ENCODE measurements at places on chromosomes 16 and 17. TPM values are rescaled to one million over a fixed set of nuclear protein-coding genes. Genes with fewer than 3 reads are reported as not detected.

Gene WIPF2
- 17.4 TPM for total RNA-seq

Gene NAGS
- 1.1 TPM for total RNA-seq

Gene MYOCD
- not detected for total RNA-seq

Gene KRT222
- total RNA-seq: 0.22 TPM

DNA sequence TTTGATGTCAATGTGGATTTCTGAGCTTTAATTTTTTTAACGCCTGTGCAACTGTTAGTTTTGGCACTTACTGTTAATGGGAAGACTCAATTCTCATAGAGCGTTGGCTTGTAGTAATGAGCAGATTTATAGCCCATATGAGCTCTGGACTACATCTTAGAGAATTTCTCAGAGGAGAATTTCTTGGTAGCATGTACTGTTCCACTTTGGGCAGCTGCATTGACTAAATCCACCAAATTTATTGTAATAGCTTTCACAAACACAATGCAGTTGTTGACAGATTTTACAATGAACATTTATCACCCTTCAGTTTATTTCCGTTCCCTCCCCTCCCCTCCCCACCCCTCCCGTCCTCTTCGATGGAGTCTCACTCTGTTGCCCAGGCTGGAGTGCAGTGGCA lies 193.9 kb downstream of the PRKCA start:
- no peak for DNase-seq
- peaks cover 54% of the 10 kb centered on the region for H3K36me3 ChIP-seq
- peaks cover 41% of the 10 kb centered on the region for H3K4me1 ChIP-seq
- no peaks in the 10 kb centered on the region for H3K27me3 ChIP-seq

GRCh38 chr16:72371307-72372086 lies 199.5 kb upstream of the PMFBP1 start:
- H3K4me1 ChIP-seq: no peaks in the 10 kb centered on the region
- H3K27me3 ChIP-seq: no peaks in the 10 kb centered on the region
- peaks cover 7% of the 10 kb centered on the region for H3K36me3 ChIP-seq
- H3K27ac ChIP-seq: no peak overlapping the region
- no peak overlapping the region for H3K4me3 ChIP-seq

DNA sequence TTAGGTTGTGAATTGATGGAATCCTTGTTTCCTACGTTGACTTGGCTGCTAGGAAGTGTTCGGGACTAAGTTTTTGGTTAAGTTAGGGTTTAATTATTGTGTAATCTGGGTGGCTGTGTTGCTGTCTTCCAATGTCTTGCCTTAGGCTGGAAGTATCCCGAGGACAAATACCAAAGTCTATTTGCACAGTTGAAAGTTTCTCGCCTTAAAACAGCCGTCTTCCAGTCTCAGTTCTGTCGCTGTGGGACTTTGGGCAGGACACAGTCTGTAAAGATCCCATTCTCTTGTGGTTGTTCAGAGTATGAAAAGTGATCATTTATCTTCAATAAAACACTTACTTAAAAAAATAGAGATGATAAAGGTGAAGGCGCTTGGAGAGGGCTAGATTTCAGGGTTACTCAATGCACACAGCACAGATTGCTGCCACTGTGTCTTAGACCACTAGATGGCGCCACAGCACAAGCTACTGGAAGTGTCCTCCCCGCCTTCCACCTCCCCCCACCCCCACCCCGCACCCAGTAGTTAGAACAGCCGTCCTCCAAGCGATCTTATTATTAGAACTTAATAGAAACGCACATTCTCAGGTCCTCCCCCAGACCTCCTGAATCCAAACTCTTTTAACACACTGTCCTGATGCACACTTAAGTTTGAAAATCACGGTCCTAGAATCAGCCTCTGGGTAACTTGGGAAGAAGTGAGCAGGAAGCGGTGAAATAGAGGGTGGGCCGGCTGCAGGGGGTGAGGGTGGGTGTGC lies 45.8 kb downstream of the AKAP1 start:
- no peaks in the 10 kb centered on the region for H3K27me3 ChIP-seq
- peak; percentile 71 for DNase-seq
- peaks cover 2% of the 10 kb centered on the region for H3K36me3 ChIP-seq

GRCh38 chr17:79085154-79085920 lies 10.7 kb downstream of the ENGASE start:
- H3K4me3 ChIP-seq: no peak overlapping the region
- no peak overlapping the region for H3K27ac ChIP-seq
- no peak for DNase-seq
- H3K4me1 ChIP-seq: no peaks in the 10 kb centered on the region
- no peaks in the 10 kb centered on the region for H3K27me3 ChIP-seq

GRCh38 chr17:30238387-30239088 lies 3.0 kb upstream of the SLC6A4 start:
- no peak for DNase-seq
- no peak overlapping the region for H3K4me3 ChIP-seq
- no peak overlapping the region for H3K27ac ChIP-seq
- H3K36me3 ChIP-seq: peaks cover 2% of the 10 kb centered on the region
- H3K4me1 ChIP-seq: peaks cover 19% of the 10 kb centered on the region

- H3K27ac ChIP-seq: no peak overlapping the region
- no peak overlapping the region for H3K4me3 ChIP-seq
- H3K27me3 ChIP-seq: peaks cover 9% of the 10 kb centered on the region
- DNase-seq: no peak
- no peaks in the 10 kb centered on the region for H3K36me3 ChIP-seq
Observed at GRCh38 chr16:22093996-22094395, 1.7 kb downstream of the VWA3A start.

DNA sequence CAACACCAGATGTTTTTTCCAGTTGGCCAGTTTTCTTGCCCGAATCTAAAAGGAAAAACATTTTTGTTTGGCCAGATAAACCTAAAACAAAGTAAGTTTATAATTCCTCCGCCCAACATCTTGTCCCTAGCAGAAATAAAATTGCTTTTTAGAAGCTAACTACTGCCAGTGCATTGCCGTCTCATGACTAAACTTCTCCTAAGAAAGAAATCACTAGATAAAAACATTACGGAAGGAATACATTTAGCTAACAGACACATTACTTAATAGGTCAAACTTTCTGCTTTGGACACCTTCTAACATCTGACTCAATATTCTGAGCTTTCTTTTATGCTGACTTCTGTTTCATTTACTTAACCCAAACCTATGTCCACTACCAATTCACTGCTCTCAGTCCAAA lies 36.2 kb downstream of the FBXL20 start:
- H3K36me3 ChIP-seq: no peaks in the 10 kb centered on the region
- no peak overlapping the region for H3K27ac ChIP-seq
- H3K27me3 ChIP-seq: no peaks in the 10 kb centered on the region
- peaks cover 17% of the 10 kb centered on the region for H3K4me1 ChIP-seq

GRCh38 chr16:85103114-85104079 lies 8.9 kb downstream of the CIBAR2 start:
- no peaks in the 10 kb centered on the region for H3K27me3 ChIP-seq
- H3K4me3 ChIP-seq: no peak overlapping the region
- peaks cover 21% of the 10 kb centered on the region for H3K4me1 ChIP-seq
- no peaks in the 10 kb centered on the region for H3K36me3 ChIP-seq
- H3K27ac ChIP-seq: no peak overlapping the region

DNA sequence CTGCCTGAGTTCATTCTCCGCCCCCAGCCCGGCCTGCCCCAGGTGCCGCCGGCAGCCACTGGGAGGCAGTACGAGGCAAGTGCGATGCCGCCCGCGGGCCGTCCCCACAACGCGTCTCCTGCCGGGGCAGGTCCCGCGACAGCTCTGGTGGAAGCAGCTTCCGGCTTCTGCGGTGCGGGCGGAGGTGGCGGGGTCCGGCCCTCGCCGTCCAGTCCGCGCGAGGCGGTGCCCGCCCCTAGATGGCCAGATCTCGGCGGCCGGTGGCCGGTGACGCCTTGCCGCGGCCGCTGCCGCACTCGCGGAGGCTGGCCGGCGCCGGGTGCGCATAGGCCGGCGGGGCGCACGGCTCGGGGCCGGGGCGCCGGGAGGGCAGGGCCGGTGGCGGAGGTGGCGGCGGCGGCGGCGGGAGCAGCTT lies 1.8 kb downstream of the GJD3 start:
- H3K27ac ChIP-seq: no peak overlapping the region
- H3K27me3 ChIP-seq: peaks cover 33% of the 10 kb centered on the region
- no peaks in the 10 kb centered on the region for H3K36me3 ChIP-seq
- peaks cover 11% of the 10 kb centered on the region for H3K4me1 ChIP-seq
- peak overlapping the region; percentile 82 for H3K4me3 ChIP-seq
